ENCODE measurements at places on chromosomes 1 and 21.

DNA sequence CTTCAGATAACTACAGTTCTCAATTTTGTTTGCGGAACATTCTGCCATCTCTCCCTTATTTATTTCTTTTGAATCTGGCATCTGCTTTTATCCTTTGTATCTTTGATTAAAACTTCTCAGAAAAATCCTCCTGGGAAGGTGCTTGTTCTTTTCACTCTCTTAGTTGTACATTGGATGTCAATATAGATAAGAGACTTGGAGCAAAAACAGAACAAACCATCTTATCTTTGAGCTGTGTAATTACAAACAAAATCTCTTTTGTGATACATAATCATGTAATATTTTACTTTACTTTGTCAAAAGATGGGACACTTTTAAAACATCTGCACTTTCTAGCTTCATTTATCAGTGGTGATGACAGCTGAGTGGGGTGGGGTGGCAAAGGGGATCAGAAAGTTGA, 307.2 kb upstream of the LYPLAL1 start:
- DNase-seq = no peak

- DNase-seq = no peak
Observed at GRCh38 chr1:50305808-50306207, 117.4 kb downstream of the DMRTA2 start.

DNA sequence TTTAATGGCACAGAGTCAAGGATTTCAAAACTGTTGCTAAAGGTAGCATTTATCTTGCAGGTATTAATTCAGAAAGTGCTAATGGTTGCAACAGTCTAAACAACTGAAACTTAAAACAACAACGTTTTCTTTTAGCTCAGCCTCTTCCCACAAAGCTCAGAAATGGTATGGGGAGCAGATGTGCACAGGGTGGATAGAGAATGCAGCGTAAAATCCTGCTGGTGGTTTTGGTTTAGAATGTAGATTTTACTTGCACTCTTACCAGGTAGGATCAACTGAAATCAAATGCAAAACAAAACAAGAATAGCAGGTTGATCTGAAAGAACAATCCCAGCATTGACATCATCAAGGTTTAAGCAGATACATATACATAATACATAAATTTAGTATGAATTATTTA, 3.8 kb upstream of the LRRC8C start:
- DNase-seq = no peak

DNA sequence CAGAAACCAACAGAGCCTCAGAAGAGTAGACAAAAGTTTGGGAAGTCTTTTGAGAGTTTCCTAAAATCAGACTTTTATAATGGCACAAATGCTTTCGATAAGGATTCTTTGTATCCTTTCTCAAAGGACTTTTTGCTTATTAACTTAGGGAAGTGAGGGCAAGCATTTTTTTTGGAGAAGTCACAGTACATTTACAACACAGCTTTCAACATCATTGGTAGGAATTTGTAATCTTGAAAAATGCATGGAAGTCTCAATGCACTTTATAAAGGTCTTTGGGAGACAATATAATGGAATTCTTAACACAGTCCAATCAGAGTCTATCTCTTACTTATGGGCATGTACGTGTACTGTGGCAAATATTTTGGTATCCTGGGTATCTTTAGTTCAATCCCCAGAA, 325.8 kb upstream of the NR5A2 start:
- DNase-seq = no peak

DNA sequence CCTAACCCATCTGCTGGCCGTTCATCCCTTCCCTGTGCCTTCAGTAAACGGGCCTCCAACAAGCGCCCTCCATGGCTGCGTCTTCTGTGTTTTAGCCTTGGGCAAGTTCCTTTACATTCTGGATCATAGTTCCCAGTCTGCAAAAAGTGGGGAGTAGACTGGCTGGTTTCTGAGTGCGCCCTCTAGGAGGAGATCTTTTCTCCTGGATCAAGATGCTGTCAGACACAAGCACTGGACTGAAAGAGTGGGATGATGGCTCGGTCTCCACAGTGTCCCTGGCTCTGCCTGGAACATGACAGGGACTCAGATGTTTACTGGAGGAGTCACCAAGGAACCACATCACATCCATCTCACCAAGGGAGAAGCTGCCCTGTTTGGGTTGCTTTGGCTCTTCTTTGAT, 88.8 kb downstream of the PRDM2 start:
- DNase-seq = no peak

- no peak for DNase-seq
Observed at GRCh38 chr1:53502641-53503432, 43.6 kb downstream of the DMRTB1 start.

- no peak for DNase-seq
Observed at GRCh38 chr1:179145521-179145920, 63.7 kb downstream of the TOR3A start.

DNA sequence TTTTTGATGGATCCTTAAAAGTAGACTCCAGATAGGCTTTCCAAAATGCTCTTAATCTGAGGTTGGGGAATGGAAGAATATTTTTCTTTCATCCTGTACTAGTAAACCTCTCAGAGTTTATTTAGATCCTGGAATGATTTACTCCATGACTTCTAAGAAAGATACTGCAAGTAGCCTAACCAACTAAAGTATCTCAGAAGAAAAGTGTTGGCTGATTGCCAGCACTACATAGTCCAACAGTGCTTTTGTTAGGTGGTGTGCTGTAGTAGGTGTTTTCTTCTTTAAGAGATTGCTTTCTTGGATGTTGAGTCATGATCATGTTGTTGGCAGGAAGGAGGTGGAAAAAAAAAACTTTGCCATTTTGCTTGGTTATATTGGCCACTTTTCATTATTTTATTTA, 119.8 kb downstream of the OSBPL9 start:
- DNase-seq = no peak

DNA sequence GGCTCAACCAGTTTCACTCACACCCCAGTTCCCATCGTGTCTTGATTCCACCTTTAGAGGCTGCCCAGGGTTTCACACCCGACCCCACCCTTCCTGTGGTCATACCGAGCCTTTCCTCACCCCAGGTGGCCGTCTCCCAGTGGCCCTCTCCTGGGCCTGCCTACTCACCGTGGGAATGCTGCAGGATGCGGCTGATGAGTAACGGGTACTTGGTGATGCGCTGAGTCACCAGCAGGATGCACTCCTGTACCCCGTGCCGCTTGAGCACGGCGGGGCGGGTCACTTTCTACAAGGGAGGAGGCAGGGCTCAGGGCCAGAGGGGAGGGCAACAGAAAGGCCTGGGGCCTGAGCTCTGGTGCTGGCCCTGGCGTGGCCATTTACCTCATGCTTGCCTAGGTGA, 16.4 kb downstream of the ARHGEF2 start:
- no peak for DNase-seq

- no peak for DNase-seq
Observed at GRCh38 chr21:42865776-42866160, 13.6 kb downstream of the WDR4 start.

- no peak for DNase-seq
Observed at GRCh38 chr1:14881775-14882672, 271.5 kb upstream of the TMEM51 start.

DNA sequence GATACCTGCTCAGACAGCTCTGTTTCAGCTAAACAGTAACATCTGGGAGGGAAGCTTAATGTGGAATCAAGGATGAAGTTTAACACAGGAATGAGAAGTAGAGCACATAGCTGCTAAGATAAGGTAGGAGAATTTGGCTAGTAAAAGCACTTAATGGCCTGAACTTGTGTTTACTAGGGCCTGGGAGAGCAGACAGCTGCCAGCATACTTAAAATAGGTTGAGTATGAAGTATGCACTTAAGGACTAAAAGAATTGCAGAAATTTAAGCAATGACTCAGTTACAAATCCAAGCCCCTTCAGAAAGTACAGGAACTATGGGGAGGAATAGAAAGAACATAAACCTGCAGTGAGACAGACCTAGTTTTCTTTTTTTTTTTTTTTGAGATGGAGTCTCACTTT, 53.0 kb downstream of the BACH1 start:
- DNase-seq = no peak

- no peak for DNase-seq
Observed at GRCh38 chr1:19759740-19760089, 40.0 kb downstream of the TMCO4 start.

DNA sequence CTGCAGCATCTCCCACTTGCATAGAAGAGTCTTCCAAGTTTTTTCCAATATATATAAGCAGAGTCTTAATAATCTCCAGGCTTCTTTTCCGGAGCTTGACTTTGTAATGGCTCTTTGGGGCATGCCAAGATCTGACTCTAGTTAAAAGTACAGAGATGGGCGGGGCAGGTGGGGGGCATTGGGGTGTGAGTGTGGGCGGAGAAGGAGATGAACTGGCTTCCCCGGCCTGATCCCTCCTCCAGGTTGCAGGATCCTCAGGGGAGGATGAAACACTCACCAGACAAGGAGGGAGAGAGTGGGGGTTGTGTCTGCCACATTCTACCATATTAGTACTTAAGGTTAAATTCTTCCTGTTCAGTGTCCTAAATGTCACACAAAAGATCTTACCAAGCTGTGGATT, 23.0 kb downstream of the S100A10 start:
- no peak for DNase-seq

- DNase-seq = no peak
Observed at GRCh38 chr1:147502760-147503159, 38.5 kb upstream of the BCL9 start.

DNA sequence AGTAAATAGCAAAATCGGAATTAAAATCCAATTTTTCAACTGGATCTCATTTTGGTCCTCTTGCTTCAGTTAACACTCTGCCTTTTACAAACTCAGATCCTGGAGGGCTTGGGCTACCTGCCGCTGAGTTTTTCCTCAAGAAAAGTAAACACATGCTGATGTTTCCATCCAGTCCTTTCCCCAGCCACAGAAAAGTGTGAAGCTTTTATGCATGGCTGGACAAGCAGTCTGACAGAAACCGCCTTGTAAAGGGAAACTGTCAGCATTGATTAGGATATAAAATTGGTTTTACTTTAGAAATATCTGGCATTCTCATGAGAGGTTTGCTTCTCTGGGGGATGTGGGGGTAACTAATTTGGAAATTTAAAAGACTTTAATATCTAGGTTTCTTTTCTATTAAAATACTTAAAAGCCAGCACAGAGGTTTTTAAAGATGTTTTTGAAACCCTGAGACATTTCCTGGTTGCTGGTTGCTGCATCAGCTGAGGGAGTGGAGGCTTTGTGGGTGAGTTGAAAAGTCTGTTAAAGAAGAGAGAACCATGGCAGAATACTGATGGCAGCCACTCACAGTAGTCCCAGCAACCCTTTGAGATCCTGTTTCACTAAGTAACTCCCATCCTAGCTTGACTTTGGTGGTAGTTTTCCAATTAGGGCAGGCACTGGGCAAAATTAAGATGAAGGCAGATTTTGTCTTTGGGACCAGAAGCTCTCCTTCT, 238.3 kb downstream of the PAPPA2 start:
- DNase-seq = no peak

GRCh38 chr21:29490016-29490415, 191.3 kb downstream of the BACH1 start:
- no peak for DNase-seq

- no peak for DNase-seq
Observed at GRCh38 chr1:243267471-243267880, 11.6 kb downstream of the SDCCAG8 start.

DNA sequence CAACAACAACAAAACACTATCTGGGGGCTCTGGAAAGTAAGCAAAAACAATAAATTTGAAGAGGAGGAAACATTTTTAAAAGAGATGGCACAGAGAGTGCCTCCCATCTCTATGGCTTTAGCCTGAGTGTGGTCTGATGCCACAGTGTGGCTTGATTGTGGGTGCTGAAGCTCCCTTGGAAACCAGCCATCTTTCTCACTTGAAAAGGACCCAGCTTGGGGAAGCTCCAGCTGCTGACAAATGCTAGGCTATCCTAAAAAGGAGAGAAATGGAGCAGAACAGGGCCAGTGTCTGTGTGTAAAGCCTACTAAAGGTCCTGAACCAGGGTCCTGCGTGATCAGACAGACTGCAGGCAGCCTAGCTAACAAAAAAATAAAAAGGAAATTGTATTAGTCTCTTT, 642.0 kb upstream of the PTBP2 start:
- DNase-seq = no peak
